ENCODE measurements at places on chromosomes 13 and 19.

- DNase-seq = peak; percentile 70
Measured at GRCh38 chr19:14450168-14450874, 17.2 kb downstream of the PKN1 start.

- no peak for DNase-seq
Measured at GRCh38 chr19:5703819-5704818, 14.0 kb downstream of the RPL36 start.

DNA sequence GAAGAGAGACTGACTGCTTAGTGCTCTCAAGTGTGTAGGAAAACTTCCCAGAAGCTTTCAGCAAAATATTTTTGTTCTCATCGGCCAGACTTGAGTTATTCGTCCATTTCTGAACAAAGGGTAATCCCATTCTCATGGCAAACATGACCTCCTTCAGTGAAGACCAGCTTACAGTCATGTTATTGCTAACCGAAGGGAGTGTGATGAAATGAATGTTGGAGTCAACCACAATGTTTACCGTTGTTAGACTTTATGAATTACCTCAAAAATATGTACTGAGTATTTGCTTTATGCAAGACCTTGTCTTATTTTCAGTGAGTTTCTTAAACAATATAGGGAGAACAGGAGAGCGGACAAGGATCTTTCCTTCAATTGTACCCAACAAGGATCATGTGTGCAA is 228.6 kb downstream of the LMO7 start:
- DNase-seq = no peak

DNA sequence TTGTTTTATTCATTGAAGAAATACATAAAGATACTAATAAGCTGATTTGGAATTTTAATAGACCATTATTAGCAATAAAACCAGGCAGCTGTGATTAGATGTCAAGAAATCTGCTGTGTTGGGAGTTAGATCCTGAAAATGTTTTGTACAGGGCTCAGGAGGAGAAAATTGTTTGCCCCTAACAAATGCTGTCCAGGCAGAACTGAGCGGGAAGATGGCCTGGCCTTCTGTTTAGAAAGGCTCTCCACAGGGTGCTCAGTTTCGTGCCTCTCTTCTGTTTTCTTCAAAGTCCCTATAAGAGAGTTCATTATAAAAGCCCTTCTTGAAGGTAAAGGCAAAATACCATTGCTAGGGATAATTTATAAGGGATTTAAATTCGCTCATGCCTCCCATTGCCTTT is 64.1 kb downstream of the ERCC5 start:
- DNase-seq = no peak

DNA sequence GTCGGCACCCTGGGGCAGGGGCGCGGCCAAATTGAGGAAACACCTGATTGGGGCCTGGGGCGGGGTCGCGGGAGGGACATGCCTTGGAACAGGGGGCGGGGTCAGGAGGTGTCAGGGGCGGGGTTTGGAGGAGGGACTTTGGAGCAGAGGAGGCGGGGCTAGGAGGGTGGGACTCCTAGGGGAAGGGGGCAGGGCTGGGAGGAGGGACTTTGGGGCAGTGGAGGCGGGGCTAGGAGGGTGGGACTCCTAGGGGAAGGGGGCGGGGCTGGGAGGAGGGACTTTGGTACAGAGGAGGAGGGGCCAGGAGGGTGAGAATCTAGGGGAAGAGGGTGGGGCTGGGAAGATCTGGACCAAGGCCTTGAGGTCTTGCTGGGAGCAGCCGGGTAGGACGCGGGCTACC is 21.9 kb downstream of the GRIN2D start:
- DNase-seq = peak; percentile 94

DNA sequence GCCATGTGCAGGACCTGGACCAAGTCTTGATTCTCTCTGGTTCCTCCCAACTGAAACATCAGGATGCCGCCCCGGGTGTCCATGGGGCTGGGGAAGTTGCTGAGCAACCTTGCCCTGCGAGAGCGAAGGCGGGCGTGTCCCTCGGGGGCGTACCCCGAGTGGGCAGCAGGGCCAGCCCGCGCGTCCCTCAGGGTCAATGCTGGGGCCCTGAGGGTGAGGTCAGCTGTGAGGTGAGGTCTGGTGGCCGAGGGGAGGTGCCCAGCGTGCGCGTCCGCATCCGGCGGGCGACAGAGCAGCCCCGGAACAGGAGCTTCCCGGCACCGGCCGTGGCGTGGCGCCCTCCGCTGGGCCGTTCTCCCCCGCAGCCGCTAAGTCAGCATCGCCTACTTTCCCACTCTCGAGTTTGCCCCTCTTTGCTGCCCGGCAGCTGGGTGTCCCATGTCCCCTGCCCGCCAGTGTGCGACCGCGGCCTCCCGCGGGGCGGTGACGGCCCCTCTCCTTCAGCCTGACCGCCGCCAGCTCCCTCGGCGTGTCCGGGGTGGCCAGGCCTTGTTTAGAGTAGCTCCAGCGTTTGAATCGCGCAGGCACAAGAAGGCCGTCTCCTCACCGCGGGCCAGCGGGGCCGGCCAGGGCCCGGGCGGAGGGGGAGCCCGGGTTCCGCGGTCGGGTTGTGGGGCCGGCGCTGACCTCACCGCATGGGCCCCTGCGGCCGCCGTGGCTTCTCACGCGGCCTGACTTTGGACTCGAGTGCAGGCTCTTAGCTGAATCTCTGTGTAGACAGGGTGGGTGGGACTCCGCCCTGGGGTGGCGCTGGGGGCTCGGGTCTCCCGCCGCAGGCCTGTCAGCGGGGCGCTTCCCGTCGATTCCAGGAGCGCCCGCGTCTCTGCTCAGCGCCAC is 33.0 kb downstream of the GJA3 start:
- DNase-seq = peak; percentile 87

DNA sequence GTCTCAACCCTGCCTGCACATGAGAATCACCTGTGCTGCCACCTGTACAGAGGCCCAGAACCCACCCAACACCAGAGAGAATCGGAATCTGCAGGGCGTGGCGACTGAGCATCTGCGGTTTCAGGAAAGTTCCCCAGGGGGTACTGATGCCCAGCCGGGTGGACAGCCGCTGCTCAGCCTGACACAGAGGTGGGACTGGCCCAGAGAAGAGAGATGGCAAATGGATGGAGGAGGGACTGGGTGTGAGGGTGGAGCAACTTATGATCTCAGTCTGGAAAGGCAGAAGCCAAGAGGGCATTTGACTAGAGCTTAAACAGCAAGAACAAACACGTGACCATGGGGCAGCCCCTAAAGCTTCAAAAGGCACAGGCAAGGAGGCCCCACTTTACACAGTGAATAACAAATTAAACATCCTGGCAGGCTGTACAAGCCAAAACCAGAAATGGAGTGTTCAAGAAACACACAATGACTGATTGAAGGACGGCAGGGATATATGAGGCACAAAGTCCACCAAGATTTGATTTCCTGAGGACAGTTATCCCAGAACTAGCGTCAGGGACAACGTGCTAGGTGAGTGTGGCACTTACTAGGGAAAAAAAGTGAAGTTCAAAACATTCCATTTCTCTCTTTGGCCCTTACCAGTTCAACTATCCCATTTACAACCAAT is 3.1 kb downstream of the RANBP3 start:
- no peak for DNase-seq
